ENCODE measurements at places on chromosomes 4 and X.

GRCh38 chr4:150115851-150116250 is 37.6 kb downstream of the DCLK2 start:
- no peak for DNase-seq

DNA sequence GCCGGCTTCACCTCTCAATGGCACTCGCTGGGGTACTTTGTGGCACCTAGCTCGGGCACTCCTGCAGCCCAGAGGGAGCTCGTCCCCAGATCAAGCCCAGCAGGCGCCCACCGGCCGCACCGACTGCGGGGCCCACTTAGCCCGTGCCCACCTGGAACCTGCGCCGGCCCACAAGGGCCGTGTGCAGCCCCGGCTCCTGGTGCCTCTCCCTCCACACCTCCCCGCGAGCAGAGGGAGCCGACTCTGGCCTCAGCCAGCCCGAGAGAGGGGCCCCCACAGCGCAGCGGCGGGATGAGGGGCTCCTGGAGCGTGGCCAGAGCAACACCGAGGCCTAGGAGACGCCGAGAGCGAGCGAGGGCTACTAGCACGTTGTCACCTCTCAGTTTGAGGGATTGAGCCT is 82.1 kb upstream of the SHISA3 start:
- no peak for DNase-seq

GRCh38 chrX:39808471-39808917 is 289.3 kb downstream of the BCOR start:
- no peak for DNase-seq

- no peak for DNase-seq
Measured at GRCh38 chr4:140707325-140707724, 48.9 kb downstream of the TBC1D9 start.

- no peak for DNase-seq
Measured at GRCh38 chrX:20441123-20441522, 174.4 kb upstream of the RPS6KA3 start.

GRCh38 chrX:68746988-68747387 is 81.8 kb upstream of the EFNB1 start:
- DNase-seq = no peak

DNA sequence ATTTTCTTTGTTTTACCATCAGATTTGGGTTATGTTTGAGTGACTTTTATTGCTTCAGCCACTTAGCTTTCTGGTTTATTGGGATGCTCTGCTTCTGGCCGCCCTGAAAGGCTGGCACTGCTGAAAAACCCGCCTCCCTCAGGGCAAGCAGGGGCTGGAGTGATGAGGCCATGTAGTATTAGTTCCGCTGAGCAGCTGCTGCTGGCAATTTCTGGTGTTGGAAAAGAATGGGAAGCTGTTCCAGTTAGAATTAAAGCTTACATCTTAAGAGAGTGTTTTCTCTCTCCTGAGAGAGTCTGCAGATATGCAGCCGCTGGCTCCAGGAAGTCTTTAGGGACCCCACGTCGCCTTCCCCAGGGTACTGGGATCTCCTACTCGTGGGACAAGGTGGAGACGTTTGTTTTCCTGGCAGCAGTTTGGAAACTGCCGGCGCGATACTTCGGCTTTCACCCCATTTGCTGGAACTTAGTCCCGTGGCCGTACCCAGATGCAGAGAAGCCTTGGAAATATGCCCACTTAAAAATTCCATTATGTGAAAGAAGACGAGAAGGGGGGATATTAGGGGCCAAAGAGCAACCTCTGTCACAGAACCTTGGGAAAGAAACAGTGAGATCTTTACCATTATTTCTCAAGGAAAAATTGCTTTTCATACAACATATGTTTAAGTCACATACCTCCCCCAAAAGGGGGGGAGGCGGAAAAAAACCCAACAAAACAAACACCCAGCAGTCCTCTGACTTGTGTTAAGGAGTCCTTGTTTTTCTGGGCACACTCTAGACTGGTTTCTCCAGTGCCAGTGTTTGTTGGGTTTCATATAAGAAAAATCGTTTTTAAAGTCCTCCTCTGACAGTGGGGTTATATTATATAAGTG is 72.6 kb downstream of the TMEM131L start:
- DNase-seq = peak; percentile 35

- no peak for DNase-seq
Measured at GRCh38 chr4:76704133-76704881, 193.6 kb downstream of the SOWAHB start.

DNA sequence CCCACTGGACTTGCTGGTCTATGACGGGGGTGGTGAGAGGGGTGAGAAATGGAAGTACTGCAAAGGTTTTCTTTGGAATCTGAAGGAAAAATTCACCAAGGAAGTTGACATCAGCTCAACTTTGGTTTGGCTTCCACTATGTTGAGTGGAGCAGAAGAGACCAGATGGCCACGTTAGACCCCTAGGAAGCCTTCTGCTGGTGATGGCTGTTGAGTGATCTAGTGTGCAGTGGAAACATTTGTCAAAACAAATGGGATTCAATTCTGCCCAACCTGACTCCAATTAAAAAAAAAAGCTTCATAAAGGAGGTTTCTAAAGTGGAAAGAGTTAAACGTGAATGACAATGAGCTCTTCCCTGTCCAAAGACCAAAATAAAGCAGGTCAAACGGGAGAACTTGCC is 25.7 kb downstream of the SEL1L3 start:
- peak; percentile 46 for DNase-seq

- no peak for DNase-seq
Measured at GRCh38 chr4:120435179-120435578, 368.5 kb upstream of the MAD2L1 start.

DNA sequence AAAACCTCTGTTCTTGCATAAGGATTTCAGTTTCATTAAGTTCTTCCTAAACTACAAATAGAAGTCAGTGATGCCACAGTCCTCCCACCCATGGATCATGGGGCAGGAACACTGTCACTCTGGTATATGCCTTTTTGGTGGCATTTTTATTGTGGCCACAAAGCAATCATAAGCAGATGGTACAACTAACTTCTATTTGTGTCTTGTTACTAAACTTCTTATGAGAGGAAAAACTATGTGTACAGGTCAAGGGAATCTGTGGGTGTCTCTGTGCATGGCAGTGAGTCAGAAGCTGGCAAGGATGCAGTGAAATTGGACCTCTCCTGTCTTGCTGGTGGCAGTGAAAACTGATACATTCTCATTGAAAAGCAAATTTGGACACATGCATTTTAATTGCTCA is 245.0 kb upstream of the GPC4 start:
- DNase-seq = no peak

DNA sequence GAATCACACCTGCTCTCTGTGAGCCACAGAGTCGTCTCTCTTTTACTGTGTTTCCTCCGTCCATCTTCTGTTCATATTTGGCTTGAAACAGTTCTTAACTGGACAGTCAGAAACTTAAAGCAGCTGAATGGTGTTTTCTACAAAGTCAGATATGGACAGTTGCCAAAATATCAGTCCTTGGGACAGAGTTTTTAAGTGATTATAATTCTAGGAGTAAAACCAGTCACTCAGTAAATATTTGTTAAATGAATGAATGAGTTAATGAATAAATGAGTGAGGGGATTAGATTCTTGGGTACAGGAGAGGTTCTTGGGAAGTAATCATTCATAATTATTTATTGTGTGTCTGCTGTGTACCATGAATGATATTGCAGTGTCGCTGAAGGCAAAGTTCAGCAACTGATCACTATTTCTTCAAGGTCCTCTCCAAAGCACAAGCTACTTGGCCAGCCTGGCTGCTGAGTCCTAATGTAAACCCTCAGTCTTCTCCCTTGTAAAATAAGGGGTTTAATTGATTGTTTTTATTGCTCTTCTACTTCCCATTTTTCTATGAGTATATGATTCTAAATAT is 5.5 kb upstream of the SCRG1 start:
- DNase-seq = no peak

GRCh38 chr4:119300101-119300978 is 21.6 kb downstream of the FABP2 start:
- no peak for DNase-seq

DNA sequence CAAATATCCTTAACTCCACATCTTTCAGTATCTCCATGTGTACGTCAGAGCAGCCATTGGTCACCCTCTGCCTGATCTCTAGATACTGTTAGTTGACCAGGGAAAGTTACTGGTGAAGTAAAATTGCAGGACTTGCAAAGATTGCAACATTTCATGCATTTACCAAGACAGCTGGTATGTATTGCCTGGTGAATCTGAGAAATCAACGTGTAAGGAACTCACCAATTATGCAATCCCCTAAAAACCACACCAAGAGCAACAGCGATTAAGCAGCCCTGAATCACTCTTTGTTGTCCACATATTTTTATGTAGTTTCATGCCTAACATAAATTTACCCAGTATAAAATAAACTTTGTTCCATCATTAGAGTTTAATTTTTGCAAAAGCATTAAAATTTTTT is 271.2 kb downstream of the NLGN4X start:
- no peak for DNase-seq

- DNase-seq = no peak
Measured at GRCh38 chrX:3820167-3820566, 106.7 kb upstream of the PRKX start.

DNA sequence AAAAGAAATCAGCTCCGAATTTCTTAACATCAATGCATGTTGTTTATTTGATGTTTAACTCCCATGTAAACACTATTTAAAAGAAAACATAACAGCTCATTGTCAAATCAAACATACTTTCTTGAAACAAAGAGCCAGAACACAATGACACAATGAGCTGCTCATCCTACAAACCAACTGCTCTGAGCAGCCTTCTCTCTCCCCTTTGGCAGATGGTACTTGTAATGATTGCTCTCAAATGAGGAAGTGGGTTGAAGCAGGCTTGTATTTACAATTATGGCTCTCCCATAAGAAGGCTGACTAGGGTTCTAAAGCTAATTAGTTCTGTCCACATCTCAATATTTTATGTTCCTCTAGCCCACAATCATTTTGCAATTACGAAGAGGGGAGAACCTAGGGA is 637.8 kb upstream of the ADGRL3 start:
- DNase-seq = peak; percentile 8

DNA sequence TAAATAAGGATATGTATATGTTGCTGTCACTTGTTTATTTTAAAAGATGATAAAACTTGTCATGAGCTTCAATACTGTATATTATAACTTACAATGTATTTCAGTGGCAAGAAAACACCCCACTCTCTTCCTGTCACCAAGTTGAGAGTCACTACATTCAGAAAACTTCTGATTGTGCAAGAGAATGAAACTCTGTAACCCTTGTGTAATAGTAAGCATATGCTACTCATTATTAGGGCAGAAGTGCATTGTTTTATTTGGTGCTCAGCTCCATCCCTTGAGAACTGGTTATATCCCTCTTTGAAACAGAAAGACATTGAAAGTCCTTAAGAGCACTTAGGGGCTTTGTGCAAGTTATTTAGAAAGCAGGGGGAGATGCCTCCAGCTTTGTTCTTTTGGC is 594.5 kb downstream of the ARAP2 start:
- DNase-seq = no peak

- DNase-seq = no peak
Measured at GRCh38 chr4:25051534-25051933, 20.8 kb upstream of the LGI2 start.

- no peak for DNase-seq
Measured at GRCh38 chr4:185213877-185214276, 4.5 kb downstream of the SNX25 start.

- no peak for DNase-seq
Measured at GRCh38 chr4:80423553-80424224, 88.2 kb downstream of the CFAP299 start.

- DNase-seq = no peak
Measured at GRCh38 chrX:82589410-82589809, 918.7 kb upstream of the POU3F4 start.

DNA sequence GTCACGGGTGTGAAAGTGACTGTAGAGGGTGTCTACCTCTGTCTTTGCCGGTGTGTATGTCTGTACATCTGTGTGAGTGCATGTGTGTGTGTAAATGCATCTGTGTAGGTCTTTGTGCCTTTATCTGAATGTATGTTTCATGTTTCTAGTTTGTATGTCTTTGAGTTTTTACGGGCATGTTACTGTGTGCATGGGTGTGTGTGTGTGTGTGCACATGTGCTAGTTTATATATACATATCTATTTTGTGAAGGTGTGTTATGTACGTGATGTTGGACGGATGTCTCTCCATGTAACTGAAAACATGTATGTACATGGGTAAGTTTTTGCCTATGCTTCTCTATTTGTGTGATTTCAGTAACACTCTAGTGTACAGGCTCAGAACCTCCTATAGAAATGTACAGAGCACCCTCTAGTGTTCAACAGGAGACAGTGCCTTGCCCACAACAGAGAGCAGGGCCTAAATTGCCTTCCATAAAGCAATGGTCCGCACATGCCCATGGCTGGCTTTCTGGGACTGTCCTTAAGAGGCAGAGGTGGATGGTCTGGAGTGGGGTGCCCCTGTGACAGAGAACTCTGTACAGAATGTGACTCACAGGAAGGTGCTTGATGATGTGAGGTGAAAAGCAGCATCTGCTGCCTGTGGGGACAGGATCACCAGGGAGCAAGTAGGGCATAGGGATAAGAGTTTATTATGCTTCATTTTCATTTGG is 343.5 kb downstream of the RAPGEF2 start:
- DNase-seq = no peak

GRCh38 chrX:129961180-129962083 is 21.0 kb upstream of the BCORL1 start:
- DNase-seq = no peak

DNA sequence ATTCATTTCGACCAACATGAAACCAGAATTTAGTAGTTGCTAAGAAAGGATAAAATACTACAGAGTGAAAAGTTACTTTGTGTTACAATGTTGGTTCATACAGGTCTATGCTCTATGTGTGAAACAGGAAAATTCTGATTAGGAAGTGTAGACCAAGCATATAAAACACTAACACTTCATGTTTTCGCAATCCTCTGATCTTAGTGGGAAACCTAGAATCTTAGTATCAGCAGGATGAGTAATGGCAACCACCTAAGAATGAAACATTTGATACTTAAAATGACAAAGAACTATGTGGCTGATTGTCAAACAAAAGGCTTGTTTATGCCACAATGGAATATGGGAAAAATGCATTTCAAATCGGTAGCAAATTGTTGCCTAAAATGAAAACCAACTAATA is 116.1 kb downstream of the AMMECR1 start:
- DNase-seq = no peak

DNA sequence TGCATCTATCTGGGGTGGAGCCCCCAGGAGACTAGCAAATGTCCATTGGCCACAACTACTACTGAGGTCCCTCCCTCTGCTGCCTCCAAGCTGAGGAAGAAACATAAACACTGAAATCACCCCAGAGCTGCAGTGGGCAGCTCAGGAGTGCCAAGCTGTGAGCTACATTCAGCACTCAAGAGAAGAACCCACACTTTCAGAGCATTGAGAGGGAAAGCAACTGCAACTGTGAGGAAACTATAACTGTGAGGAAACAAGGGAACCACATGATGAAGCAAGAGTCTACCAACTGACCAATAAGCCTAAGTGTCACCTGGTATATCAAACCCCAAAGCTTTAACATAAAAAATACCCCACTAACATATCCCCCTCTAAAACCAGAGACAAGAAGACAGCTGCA is 373.5 kb upstream of the TACR3 start:
- no peak for DNase-seq

GRCh38 chr4:16692046-16692445 is 206.4 kb downstream of the LDB2 start:
- no peak for DNase-seq

- no peak for DNase-seq
Measured at GRCh38 chr4:100805538-100805937, 287.7 kb upstream of the EMCN start.
